ENCODE measurements at places on chromosomes 6 and 20.

- DNase-seq: no peak
Measured at GRCh38 chr20:926670-927069, 10.5 kb upstream of the ANGPT4 start.

DNA sequence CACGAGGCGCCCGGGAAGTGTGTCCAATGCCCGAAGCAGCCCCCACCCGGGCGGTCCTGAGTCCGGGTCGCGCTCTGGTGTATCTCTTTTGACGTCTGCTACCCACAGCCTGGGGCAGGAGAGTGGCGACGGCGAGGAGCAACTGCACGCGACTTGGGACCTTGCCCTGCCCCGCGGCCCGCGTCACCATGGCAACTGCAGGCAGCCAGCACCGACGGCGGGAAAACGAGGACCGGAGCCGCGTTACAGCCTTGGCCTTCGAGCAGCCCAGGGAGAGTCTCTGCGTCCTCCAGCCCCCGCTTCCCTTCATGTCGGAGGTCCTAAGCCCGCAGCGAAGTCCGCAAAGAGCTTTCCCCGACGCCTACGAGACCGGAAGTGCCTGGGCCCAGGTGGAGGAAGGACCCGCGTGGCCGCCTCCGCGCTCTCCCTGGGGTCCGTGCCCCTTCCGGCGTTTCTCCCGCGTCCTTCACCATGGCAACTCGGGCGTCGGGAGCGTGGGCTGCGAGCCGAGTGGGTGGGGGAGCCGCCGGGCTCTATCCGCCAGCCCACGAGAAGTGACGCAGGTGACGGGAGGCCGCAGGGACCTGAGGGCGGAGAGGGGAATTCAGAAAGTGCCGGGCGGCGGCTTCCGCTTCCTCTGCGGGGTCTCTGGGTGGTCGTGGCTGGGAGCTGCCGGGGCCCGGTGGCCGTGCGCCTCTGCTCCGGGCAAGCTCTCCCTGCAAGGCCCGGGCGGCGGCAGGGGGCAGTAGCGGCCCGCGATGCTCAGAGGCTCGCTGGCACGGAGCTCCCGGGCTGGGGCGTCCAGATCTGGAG lies 88.6 kb upstream of the TGM3 start:
- DNase-seq: peak; percentile 56

DNA sequence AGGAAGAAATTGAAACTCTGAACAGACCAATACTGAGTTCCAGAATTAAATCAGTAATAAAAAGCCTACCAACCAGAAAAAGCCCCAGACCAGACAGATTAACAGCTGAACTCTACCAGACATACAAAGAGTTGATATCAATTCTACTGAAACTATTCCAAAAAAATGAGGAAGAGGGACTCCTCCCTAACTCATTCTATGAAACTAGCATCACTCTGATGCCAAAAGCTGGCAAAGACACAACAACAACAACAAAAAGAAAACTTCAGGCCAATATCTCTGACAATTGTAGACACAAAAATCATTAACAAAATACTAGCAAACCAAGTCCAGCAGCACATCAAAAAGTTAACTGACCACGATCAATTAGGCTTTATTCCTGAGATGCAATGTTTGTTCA lies 246.0 kb upstream of the RUNX2 start:
- no peak for DNase-seq

DNA sequence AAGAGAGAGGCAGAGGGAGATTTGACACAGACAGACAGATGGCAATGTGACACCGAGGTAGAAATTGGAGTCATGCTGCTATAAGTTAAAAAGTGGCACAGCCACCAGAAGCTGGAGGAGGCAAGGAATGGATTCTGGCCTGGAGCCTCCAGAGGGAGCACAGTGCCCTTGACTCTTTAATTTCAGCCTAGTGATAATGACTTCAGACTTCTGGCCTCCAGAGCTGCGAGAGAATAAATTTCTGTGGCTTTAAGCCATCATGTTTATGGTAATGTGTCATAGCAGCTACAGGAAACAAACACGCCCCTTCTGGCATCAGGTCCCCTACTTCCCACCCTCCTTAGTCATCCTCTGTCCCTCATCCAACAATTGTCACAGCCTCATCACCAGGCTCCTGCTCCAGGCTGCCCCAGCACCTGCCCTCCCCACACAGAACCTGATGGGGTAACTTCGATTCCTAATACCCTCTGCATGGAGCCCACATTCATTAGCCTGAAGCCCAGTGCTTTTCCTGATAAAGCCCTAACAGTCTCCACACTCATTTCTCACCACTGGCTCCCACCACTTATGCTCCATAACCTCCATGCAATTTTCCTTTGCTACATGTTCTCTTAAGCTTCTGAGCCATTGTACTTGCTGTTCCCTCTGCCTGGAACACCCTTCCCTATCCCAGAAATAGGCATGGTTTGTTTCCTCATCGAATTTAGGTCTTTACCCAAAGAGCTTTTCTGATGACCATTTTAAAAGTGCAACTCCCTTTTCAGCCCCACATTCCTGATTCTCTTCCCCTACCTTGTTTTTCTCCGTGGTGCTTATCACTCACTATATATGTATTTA lies 69.7 kb upstream of the TOX2 start:
- no peak for DNase-seq

- no peak for DNase-seq
Measured at GRCh38 chr20:19885594-19885938, 127.5 kb downstream of the RIN2 start.

DNA sequence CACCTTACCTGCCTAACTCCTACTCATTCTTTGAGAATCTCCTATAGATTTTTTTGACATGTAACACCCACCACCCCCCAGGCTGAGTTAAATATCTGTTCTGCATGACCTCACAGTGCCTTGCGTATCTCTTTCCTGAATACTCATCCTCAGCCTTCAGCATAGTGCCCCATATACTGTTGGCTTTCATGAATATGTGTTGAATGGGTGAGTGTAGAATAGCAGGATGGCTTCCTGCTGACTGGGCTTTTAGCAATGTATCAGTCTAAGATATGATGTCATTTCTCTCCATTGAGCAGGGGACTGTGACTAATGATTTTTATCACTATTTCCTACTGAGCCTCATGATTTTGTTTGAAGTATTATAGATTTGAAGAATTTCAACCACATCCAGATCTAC lies 361.6 kb upstream of the MARCKS start:
- no peak for DNase-seq

GRCh38 chr6:169345146-169345545 lies 91.5 kb upstream of the THBS2 start:
- DNase-seq: no peak

GRCh38 chr20:61125546-61126180 lies 126.4 kb upstream of the CDH4 start:
- no peak for DNase-seq

GRCh38 chr6:43052842-43053544 lies 658 bp downstream of the CUL7 start:
- no peak for DNase-seq

DNA sequence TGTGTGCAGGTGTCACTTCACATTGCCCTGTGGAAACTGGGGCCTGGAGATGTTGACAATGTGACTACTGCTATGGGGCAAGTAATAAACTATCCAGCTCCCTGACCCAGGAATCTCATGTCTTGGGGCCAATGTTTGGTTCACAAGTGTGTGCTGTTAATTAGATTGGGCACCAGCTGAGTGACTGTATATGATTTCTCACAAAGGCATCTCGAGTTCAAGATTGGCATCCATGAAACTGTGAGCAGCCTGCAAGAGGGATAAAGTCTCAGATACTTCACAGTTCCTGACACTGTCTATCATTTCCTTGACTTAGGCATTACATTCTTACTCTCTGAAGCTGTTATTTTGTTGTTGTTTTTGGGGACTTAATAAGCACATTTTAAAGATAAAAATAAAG lies 264.0 kb downstream of the PRKN start:
- DNase-seq: no peak

- no peak for DNase-seq
Measured at GRCh38 chr20:3203315-3204123, 963 bp downstream of the DDRGK1 start.

GRCh38 chr6:89139509-89140346 lies 6.1 kb upstream of the PM20D2 start:
- DNase-seq: no peak

- DNase-seq: no peak
Measured at GRCh38 chr6:111024681-111025080, 42.8 kb downstream of the RPF2 start.

DNA sequence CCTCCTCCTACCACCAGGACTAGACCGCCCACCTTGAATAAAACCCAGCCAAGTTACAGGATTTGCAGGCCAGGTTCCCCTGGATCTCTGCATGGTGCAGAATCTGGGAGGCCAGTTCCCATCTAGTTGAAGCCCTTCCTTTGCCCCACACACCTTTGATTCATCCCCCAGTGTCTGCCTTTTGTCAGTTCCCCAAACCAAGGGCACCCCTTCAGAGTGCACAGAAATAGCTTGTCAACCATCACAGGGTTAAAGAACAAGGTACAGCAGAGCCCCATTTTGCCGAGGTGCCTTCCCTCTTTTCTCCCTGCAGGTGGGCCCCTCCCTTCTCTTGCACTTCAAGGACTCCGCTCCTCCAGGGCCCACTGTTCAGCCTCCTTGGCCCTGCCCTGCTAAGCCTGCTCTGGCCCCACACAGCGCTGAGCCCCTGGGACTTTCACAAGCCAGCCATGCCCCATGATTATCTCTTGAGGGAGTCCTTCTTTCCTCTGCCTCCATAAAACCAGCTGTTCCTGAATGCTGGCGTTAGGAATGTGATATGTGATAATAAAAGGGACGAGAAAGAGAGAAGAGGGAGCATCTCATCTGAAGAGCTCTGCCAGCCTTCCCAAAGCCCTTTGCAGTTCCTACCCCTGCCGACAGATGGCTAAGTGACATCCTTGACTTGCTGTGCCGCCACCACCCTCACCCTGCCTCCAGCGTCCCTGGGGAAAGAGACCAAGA lies 280.3 kb downstream of the CDC5L start:
- DNase-seq: peak; percentile 10

DNA sequence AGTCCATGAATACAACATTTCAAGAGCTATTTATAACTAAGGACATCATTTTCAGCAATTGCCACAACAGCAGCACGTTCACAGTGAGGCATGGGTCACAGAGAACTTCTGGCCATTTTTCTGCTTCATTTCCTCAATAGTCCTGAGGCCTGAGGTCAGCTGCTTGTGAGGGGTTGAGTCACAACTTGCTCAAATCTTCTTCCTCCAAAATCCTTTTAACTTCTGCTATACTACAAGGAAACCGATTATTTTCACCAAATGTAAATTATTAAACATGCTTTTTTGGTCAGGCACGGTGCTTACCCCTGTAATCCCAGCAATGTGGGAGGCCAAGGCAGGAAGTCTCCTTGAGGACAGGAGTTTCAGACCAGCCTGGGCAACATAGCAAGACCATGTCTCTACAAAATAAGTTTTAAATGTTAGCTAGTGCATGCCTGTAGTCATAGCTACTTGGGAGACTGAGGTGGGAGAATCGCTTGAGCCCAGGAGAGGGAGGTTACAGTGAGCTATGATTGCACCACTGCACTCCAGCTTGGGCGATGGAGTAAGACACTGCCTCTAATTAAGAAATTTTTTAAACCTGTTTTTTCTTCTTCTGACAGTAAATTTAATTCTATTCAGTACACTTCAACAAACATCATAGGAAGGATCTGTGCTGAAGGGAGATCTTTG lies 11.1 kb upstream of the SLC16A10 start:
- no peak for DNase-seq

- no peak for DNase-seq
Measured at GRCh38 chr6:149881066-149881766, 16.7 kb downstream of the RAET1E start.

GRCh38 chr20:40739841-40740240 lies 50.8 kb upstream of the MAFB start:
- no peak for DNase-seq

GRCh38 chr6:11224252-11224965 lies 8.1 kb downstream of the NEDD9 start:
- no peak for DNase-seq

DNA sequence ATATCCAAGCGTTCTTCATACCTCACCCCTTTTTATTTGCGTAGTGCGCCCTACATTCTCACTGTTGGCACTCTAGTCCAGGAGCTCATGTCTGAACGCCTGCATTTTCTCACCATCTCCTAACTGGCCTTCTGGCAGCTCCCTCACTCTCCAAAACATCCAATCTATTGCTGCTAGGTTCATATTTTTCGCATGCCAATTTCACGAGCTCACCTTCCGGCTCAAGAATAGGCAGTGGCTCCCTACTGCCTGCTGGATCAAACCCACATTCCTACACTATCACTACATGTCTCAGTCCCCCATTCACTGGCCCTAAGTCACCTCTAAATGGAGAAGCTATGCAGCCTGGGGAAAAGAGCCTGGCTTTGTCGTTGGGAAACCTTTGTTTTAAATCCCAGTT lies 115.0 kb downstream of the IPCEF1 start:
- no peak for DNase-seq

- DNase-seq: no peak
Measured at GRCh38 chr6:105839266-105839665, 246.9 kb upstream of the PRDM1 start.

DNA sequence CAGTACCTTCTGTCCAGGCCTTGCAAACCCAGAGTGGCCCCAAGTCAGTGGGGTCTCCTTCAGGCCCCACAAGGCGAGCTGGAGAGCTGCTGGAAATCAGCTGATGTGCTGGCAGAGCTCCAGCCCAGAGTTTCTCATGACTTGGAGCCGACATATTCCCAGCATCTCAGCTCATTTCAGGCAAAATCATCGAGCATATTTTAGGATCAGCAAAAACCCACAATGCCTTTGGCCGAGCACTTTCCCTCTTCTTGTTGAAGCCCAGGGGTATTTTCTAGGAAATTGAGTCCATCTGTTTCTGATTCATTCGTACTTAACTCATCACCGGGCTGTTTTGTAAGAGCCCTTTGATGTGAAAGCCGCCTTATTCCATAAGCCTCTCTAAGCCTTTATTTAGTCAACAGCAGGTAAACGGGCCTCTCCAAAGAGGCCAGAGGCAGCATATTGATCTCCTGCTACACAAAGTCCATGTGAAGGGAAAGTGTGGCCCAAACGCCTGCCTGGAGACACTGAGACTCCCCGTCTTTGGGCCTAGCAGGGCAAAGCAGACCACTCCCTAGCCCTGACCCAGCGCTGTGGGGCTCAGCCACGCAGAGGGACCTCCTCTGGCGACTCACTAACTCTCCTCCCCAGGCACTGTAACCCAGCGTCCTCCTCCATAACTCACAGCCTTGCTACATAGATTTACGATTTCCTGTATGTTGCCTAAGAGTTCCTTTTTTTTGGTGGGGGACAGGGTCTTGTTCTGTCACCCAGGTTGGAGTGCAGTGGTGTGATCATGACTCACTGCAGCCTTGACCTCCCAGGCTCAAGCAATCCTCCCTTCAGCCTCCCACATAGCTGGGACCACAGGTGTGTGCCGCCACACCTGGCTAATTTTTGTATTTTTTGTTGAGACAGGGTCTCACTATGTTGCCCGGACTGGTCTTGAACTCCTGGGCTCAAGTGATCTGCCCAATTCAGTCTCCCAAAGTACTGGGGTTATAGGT lies 12.1 kb upstream of the C20orf203 start:
- DNase-seq: no peak

GRCh38 chr6:14381829-14382677 lies 264.5 kb downstream of the CD83 start:
- no peak for DNase-seq

DNA sequence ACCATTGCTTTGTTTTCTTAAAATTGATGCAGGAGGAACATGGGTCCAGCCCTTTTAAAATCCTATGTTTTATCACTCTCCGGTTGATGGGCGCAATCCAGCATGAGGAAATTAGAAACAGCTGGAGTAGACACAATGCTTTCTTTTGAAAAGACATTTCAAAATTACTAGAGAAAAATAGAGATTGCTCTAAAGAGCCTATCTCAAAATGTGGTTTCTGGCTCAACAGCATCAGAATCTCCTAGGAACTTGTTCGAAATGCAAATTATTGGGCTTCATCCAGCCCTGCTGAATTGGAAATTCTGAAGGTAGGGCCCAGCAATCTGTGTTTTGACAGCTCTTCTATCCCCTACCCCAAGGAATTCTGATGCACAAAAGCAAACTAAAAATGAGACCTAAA lies 190.8 kb upstream of the BMP2 start:
- no peak for DNase-seq

Data from stimulated activated CD4-positive, alpha-beta T cell treated with anti-CD3 and anti-CD28 coated beads, Interleukin-1b, Interleukin-23, amount 100 ng/mL, for 1 hour (primary cell).